MG63 (cell line): ENCODE measurements at places on chromosomes 3 and 15.

- no peak for DNase-seq
Measured at GRCh38 chr3:98171071-98171470, 4.6 kb downstream of the OR5H15 start.

DNA sequence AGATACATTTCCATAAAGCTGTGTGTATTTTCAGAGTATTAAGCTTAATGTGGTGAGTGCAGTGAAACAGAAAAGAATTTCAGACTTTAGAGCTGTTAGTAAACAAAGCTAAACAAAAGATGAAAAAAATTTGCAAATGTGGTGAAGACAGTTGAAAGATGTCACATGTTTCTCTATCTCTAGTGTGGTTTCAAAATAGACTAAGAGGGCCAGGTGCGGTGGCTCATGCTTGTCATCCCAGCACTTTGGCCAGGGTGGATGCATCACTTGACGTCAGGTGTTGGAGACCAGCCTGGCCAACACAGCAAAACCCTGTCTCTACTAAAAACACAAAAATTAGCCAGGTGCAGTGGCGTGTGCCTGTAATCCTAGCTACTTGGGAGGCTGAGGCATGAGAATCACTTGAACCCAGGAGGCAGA lies 466.0 kb upstream of the NR2F2 start:
- DNase-seq: no peak

DNA sequence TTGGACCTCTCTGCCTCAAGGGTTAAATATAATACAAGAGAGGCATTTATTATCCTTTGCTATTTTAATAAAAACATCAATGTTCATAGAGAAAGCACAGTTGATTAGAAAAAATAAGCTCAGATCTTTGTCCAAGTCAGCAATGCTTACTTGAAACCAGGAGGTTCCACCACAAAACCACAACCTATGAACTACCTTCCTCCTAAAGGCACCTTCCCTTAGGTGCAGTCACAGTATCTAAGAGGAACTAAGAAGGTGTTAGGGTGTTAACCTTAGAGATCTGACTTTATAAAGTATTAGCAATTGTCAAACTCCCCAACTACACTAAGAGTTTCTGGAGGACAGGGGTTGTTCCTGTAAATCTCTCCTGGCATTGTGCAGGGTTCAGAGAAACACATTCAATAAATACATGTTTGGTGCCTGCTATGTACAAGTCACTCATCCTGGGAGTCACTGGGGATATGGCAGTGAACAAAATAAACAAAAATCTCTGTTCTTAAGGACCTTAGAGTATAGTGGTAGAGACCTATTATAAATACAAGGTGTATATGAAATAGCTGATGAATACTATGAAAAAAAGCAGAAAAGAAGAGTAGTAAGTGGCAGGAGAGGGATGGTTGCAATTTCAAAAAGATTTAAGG lies 208.6 kb downstream of the NFKBIZ start:
- DNase-seq: no peak

DNA sequence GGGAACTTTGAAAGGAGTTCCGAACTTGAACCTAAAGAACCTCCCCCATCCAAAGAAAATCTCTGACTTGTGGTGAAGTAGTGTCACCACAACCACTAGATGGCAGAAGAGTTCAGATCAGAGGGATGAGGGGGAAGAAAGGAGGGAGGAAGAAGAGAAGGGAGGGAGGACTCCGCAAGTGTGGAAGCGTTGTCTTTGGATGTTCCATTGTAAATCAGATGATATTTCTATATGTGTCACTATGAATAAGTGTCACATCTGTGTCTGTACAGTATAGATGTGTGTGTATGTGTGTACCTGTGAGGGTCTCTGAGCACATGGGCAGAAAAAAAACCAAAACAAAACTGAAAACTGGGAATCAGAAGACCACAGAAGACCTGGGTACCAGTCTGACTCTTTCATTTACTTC lies 16.9 kb downstream of the SLC24A1 start:
- DNase-seq: peak; percentile 16

GRCh38 chr3:7205962-7206361 lies 345.0 kb downstream of the GRM7 start:
- DNase-seq: no peak

DNA sequence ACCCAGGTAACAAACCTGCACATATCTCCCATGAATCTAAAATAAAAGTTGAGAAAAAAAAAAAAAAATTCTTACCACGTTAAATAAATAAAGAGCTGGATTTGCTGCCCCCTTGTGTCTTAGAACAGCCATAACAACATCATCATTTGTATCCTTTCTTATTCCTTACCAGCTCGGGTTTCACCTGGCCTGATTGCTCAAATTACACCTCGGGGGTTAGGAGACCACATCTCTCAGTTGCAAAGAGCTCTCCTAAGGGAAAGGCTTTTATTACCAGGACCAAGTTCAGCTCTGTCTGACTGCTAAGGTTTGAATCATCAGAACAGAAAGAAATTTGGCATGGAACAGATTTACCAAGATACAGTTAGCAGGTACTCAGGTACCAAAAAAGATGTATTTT lies 25.8 kb upstream of the RPL39L start:
- DNase-seq: no peak

GRCh38 chr3:168071591-168072322 lies 24.0 kb downstream of the GOLIM4 start:
- peak; percentile 12 for DNase-seq

DNA sequence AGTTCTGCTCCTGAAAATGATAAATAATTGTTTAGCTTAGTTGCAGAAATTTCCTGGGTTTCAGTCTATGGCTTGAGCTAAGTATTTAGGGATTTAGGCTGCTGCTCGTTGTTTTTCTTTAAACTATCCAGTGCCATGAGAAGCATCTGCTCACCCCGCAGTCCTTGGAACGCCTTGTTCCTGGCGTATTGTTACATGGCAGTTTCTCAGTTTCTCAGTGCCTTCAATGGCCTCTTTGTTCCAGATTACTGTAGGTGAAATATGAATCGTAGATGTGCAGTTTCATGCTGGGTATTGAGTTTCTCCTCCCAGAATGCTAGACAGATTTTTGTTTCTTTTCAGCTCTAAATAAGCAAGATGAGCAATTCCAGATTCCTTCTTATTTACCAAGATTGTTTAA lies 269.5 kb upstream of the GBE1 start:
- DNase-seq: no peak
